ENCODE measurements at places on chromosomes 3 and 15.

DNA sequence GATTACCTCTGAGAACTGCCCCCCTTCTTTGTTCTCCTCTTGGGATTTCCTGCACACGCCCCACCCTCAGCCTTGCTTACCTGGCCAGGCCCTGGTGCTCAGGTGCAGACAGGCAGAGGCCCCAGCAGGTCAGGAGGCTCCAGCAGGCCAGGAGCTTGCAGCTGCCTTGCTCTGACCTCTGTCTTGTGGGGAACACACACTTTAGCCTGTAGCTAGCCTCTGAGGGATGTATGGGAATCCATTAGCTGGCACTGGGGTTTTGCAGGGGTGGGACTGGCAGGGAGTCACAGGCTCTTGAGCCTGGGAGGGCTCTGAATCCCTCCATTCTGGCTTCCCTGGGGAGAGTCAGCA lies 2.7 kb downstream of the SMAD6 start:
- DNase-seq, result no peak

- DNase-seq, result no peak
Measured at GRCh38 chr15:29066838-29067237, 181.1 kb downstream of the APBA2 start.

GRCh38 chr3:156792536-156792935 lies 33.6 kb upstream of the LEKR1 start:
- DNase-seq, result no peak

DNA sequence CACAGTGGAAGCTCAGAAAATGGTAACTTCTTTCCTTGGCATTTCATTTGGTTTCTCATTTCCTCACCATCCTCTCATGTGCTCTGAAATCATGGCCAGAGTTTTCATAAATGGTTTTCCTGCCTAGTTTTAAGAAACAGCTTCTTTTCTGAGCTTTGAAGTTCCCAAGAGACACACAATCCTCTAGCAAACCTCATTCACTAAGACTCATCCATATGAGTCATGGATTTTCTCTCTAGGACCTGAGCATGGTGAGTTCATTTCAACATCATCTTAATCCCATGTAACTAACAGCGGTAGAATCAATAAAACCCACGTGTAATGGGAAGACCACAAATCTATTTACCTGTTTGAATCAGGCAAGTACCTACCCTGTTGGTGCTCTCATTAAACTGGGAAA lies 274.5 kb upstream of the LRTM1 start:
- DNase-seq, result no peak

- no peak for DNase-seq
Measured at GRCh38 chr15:100108346-100108745, 233.4 kb downstream of the ADAMTS17 start.

DNA sequence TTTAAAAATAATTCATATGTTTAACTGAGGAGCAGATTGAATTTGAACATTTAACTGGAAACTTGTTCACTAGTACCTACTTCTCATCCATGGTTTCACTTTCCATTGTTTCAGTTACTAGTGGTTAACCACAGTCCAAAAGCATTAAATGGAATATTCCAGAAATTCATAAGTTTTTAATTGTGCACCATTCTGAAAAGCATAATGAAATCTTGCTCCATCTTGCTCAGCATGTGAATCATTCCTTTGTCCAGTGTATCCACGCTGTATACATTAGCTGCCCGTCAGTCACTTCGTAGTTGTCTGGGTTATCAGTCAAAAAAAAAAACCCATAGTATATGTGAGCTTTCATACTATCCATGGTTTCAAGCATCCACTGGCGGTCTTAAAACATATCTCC lies 217.6 kb downstream of the TPRG1 start:
- no peak for DNase-seq

- no peak for DNase-seq
Measured at GRCh38 chr3:183264268-183264667, 11.2 kb downstream of the B3GNT5 start.

DNA sequence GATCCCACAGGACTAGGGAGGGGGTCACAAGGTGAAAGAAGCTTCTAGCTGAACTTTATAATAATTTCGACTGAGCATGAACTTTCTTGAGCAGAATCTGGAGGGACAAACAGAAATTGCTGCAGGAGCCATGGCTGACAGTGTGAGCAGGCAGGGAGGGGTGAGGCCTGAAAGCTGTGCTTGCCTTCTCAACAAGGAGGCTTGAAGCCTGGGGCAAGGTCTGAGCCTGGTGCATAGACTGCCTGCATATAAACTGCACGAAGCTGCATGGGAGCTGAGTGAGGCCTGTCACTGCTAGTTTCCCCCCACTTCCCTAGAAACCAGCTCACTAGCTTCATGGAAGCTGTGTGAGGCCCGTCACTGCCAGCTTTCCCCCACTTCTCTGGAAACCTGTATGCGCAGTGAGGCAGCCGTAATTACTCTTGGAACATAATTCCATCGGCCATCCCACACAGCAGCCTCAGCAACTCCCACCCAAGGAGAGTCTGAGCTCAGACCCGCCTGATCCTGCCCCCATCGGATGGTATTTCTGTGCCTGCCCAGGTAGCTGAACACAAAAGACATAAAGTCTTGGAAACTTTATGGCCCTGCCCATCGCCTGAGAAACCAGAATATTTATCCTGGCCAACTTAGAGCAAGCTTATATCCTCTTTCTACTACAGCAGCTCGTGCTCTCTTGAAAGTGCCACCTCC lies 136.5 kb downstream of the PLCH1 start:
- no peak for DNase-seq

- DNase-seq, result no peak
Measured at GRCh38 chr3:61776390-61776789, 215.0 kb downstream of the PTPRG start.

- DNase-seq, result no peak
Measured at GRCh38 chr15:37253877-37254276, 153.5 kb upstream of the MEIS2 start.

DNA sequence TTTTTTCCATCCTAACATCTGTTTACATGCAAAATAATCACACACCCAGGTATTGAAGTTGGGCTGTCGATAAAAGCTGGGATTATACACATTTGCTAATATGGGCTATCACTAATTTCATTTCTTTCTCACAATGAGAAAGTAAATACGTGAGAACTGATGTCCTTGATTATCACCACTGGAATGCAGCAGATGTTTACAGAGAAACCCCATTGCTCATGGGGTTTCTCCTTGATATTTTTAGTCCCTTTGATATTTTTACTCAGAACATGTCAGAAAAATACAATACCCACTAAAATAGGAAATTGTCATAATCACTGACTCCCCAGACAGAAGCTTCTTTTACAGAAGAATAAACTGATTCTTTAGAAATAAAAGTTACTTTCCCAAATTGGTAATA lies 535.1 kb upstream of the CCDC54 start:
- no peak for DNase-seq

- DNase-seq, result no peak
Measured at GRCh38 chr3:10392244-10392643, 71.3 kb upstream of the SEC13 start.

- no peak for DNase-seq
Measured at GRCh38 chr3:173044998-173045397, 96.0 kb downstream of the SPATA16 start.

DNA sequence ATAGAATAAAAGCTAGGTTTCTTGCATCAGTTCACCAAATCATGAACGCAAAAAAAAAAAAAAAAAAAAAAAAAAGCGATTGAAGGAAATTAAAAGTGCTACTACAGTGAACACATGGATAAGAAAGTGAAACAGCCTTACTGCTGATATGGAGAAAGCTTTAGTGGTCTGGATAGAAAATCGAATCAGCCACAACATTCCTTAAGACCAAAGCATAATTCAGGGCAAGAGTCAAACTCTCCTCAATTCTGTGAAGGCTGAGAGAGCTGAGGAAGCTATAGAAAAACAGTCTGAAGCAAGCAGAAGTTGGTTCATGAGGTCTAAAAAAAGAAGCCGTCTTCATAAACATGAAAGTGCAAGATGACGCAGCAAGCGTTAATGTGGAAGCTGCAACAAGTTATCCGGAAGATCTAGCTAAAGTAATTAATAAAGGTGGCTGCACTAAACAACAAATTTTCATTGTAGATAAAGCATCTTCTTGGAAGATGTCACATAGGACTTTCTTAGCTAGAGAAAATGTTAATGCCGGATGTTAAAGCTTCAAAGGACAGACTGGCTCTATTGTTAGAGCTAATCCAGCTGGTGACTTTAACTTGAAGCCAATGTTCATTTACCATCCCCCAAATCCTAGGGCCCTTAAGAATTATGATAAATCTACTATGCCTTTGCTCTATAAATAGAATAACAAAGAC lies 19.2 kb downstream of the P3H2 start:
- DNase-seq, result no peak

DNA sequence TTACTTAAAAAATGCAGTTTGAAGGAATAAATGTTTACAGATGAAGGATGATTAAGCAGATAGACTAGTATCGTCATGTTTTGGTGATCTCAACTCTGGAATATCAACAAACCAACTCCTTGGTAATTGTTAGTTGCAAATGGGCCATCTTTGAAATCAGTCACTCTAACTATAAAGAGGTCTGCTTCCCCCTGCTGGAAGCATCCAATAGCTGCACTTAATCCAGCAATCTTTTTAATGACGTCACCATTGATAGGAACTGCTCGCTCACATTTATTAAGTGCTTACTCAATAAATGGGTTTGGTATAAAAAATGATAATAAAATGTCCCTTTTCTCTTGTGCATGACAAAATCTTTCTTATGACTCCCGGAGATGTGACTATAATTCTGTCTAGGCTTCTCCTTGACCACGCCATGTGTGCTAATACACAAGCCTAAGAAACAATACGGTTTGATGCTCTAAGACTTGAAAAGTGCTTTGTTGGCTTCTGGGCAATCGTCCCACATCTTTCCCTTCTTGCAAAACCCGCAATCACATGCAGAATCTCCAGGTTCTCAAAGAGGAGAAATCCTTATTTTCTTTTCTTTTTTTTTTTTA lies 227.6 kb upstream of the POU1F1 start:
- no peak for DNase-seq

DNA sequence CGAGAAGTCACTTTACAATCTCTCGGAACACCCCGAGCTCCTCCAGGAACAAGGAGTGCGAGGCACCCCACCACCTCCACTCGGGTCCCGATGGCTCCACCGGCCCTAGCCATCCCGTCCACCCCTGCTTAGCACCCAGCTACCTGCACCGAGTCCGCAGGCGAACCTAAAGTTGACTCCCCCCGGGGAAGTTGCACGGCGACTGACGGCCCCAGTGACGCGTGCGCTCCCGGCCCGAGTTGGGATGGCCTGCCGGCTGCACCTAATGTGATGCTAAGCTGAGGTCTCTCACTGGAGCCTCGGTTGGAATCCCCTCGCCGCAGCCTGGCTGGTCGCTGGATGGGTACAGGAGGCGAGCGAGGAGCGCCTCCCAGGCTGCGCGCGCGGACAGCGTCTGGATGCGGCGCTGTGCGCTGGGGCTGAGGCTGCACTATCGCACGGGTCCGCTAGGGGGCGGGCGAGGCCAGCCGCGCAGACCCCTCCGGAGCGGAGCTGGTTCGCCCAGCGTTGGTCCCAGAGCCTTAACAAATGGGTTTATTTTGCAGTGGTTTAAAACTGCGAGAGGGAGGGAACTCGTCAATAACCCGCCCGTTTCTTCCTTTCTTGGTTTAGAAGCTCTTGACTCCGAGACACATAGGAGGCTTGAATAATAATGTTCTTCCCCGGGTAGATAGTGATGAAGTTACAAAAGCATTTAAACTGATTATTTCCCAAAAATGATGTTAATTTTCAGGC lies at the start of gene OXTR:
TSS of gene OXTR (minus strand) at position 526 of the 735 bp plus-strand sequence. CDS start 1,426 bp downstream, outside the sequence.
- peak; percentile 30 for DNase-seq

GRCh38 chr3:169203631-169204550 lies 459.6 kb downstream of the MECOM start:
- no peak for DNase-seq

GRCh38 chr3:43034200-43034599 lies 55.1 kb downstream of the GASK1A start:
- DNase-seq, result no peak

GRCh38 chr15:58148633-58149445 lies 10.7 kb downstream of the AQP9 start:
- no peak for DNase-seq

GRCh38 chr3:144032531-144033239 lies 61.1 kb downstream of the DIPK2A start:
- DNase-seq, result no peak

DNA sequence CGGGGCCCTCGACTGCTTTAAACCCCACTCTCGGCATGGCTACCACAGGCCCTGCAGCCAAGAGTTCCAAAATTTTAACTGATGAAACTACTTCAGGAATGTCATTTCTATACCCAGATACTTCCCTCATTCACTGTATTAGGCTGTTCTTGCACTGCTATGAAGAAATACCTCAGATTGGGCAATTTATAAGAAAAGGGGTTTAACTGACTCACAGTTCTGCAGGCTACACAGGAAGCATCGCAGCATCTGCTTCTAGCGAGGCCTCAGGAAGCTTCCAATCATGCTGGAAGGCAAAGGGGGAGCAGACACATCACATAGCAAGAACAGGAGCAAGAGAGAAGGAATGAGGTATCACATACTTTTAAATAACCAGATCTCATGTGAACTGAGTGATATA lies 21.6 kb upstream of the ALCAM start:
- DNase-seq, result no peak

GRCh38 chr3:53074761-53075742 lies 29.2 kb upstream of the SFMBT1 start:
- no peak for DNase-seq

DNA sequence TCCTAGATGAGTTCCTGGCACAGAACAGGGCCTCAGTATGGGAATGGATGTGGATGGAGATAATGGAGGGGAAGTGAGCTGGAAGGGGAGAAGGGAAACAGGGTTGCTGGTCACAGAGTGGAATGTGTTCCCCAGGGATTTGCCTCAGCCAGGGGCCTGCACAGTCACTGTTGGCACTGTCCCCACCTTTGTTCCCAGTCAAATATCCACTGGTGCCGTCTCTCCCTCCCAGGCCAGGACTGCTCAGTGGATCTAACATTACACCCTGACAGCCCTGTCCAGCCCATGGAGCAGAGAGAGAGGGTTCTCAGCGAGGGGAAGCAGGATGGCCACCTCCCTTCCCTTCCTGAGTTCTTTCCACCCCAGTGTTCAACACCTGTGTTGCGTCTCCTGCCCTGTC lies 1.5 kb upstream of the PPP1R2 start:
- no peak for DNase-seq

GRCh38 chr3:45454466-45454865 lies 66.1 kb downstream of the LARS2 start:
- DNase-seq, result no peak
